ENCODE measurements at places on chromosomes 5 and 9. TPM values are rescaled to one million over a fixed set of nuclear protein-coding genes. Genes with fewer than 3 reads are reported as not detected.

- peak; percentile 91 for DNase-seq
- H3K27me3 ChIP-seq = peaks cover 5% of the 10 kb centered on the region
- peaks cover 47% of the 10 kb centered on the region for H3K4me1 ChIP-seq
- H3K36me3 ChIP-seq = peaks cover 26% of the 10 kb centered on the region
- H3K27ac ChIP-seq = peak within 1 kb of the TSS; percentile 93
- H3K4me3 ChIP-seq = peak within 1 kb of the TSS; percentile 96
Measured at GRCh38 chr5:154190595-154191304, at the start of gene GALNT10. TSS of gene GALNT10 (plus strand) at chr5:154190733. CDS start at chr5:154190867, 134 bp downstream.

DNA sequence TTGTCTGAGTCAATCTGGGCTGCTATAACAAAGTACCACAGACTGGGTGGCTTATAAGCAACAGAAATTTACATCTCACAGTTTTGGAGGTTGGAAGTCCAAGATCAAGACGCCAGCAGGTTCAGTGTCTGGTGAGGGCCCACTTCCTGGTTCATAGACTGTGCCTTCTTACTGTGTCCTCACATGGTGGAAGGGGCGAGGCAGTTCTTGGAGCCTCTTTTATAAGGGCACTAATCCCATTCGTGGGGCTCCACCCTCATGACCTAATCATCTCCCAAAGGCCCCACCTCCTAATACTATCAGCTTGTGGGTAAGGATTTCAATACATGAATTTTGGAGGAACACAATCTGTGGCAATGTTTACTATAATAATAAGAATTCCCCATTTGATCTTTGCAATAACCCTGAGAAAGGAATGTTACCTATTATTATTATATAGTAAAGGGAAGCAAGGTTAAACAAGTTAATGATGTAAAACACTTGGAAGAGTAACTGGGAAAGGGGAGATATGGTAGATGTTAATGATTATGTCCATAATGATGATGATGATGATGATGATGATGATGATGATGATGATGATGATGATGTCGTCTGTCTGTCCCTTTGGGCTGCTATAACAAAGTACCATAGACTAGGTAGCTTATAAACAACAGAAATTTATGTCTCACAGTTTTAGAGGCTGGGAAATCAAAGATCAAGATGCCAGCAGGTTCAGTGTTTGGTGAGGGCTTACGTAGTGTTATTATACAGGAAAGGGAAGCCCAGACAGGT, 40.8 kb downstream of the WHRN start:
- no peak overlapping the region for H3K27ac ChIP-seq
- DNase-seq = no peak
- peaks cover 4% of the 10 kb centered on the region for H3K4me1 ChIP-seq
- no peaks in the 10 kb centered on the region for H3K27me3 ChIP-seq

The NPM1 gene
- total RNA-seq = 3,162 TPM

- no peak overlapping the region for H3K27ac ChIP-seq
- no peaks in the 10 kb centered on the region for H3K36me3 ChIP-seq
- H3K4me3 ChIP-seq = no peak overlapping the region
- H3K4me1 ChIP-seq = no peaks in the 10 kb centered on the region
- peaks cover under 1% of the 10 kb centered on the region for H3K27me3 ChIP-seq
Measured at GRCh38 chr9:110517483-110517882, 62.1 kb downstream of the SVEP1 start.

GRCh38 chr5:157750320-157750719, 6.8 kb downstream of the LSM11 start:
- no peak overlapping the region for H3K4me3 ChIP-seq
- no peak for DNase-seq
- peaks cover 21% of the 10 kb centered on the region for H3K4me1 ChIP-seq
- no peaks in the 10 kb centered on the region for H3K27me3 ChIP-seq
- peaks cover 16% of the 10 kb centered on the region for H3K36me3 ChIP-seq
- peak overlapping the region; percentile 34 for H3K27ac ChIP-seq
